ENCODE measurements at places on chromosomes 5 and 9.

DNA sequence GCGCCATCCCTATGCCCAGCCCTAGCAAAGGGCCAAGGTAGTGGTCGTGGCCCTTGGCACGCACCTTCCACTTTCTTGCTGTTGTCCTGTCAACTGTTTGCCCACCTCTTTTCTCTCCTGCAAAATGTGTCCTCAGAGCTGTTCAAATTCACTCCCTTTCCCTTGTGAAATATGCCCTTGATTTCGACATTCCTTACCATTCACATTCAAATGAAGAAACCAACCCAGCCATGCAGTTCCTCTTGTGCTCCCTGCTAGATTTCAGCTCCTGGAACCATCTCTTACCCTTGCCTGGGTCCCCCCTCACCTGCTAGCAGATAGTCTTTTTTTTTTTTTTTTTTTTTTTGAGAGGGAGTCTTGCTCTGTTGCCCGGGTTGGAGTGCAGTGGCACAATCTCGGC lies 19.6 kb upstream of the HRH2 start:
- no peak for DNase-seq

DNA sequence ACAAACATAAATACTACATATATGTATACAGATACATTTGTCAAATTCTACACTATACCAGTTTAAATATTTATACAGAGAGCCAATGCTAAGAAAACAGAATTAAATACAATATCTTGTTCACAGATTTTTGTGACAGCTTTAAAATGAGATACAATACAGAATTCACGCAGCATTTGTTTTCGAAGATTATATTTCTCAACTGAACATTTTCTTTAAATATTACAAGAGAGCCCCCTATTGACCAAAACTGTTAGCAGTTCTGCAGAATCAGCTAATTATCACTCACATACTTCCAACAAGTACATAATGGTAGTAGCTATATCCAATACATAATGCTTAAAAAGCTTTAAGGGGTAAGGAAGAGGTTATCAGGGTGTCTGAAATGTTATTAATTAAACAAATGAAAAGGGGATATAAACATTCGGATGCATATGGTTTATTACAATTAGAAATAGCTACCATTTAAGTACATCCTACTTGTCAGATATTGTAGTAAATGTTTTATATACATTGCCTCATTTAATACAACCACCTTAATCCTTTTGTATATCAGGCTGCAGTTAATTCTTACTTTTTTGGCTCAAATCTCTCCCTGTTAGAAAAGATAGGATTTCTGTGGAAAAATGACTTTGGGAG lies 31.7 kb downstream of the ZDHHC21 start:
- DNase-seq: no peak

DNA sequence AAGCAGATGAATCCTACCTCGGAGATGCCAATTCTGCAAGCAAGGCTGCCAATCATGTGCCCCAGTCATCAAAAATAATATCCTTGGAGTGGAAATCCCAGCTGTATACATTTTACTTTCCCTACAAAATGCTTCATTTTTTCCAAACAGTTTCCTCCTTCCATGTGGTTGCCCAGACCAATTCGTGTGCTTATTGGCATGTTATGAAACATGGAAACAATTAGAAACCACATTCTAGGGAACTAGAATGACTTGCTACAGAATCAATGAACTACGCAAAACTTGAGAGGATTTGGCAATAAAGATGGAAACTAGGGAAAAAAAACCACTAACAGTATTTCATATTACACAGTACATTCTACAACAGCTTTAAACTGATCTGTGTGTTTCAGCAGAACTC lies 584.5 kb upstream of the DMAC1 start:
- DNase-seq: no peak

GRCh38 chr9:137052998-137053943 lies 590 bp downstream of the ENTPD2 start:
- no peak for DNase-seq

- no peak for DNase-seq
Observed at GRCh38 chr9:19127871-19128500, 694 bp upstream of the PLIN2 start.

- DNase-seq: no peak
Observed at GRCh38 chr9:133910855-133911514, 81.1 kb downstream of the VAV2 start.

- no peak for DNase-seq
Observed at GRCh38 chr5:1211701-1212100, 10.3 kb downstream of the SLC6A19 start.

DNA sequence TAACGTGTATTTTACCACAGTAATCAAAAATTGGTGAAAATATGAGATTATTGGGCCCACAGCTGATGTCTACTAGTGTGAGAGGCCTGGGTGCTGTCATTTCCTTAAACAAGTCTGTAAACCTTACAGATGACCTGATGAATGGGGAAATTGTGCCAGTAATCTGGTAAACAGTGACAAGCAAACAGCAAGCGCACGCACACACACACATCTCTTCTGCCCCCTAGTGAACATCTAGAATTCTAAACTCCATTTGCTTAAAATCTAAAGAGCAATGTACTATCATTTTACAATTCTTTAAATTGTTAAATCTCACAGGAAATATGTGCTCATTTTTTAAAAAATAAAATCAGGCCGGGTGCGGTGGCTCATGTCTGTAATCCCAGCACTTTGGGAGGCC lies 7.5 kb upstream of the RAPGEF1 start:
- DNase-seq: no peak

- DNase-seq: no peak
Observed at GRCh38 chr9:78866207-78867132, 569.5 kb downstream of the PSAT1 start.

DNA sequence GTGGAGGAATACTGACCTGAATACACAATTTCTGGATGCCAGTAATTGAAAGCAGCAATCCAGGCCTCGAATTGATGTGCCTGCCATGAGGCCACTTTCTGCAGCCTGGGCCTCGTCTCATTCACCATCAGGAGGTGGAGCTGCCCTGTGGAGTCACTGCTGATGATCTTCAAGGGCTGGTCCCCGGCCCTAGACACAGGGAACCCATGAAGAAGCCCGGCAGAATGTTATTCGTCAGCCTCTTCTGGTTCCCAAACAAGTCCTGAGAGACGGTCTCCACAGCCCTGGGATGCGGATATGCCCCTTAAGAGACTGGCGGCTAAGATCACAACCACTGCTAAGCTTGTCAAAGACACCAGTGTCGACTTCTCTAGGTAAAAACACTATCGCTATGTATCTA lies 4.5 kb downstream of the DPH7 start:
- no peak for DNase-seq

DNA sequence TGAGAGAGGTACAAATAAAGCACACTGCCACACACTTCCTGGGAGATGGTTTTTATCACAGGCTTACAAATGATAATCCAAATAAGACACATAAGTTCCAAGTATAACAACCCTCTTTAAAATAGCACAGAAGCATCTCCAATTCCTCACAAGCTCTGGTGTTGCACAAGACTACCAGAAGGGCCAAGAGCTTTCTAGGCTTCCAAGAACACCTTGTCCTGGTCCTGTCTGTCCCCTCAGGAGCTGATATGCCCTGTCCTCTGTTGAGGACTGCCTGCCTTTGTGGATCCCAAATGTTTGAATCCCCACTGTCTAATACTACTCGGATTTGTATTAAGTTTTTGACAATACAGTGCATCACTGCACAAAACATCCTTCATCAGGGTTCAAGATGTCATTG lies 110.1 kb downstream of the SPOCK1 start:
- no peak for DNase-seq

DNA sequence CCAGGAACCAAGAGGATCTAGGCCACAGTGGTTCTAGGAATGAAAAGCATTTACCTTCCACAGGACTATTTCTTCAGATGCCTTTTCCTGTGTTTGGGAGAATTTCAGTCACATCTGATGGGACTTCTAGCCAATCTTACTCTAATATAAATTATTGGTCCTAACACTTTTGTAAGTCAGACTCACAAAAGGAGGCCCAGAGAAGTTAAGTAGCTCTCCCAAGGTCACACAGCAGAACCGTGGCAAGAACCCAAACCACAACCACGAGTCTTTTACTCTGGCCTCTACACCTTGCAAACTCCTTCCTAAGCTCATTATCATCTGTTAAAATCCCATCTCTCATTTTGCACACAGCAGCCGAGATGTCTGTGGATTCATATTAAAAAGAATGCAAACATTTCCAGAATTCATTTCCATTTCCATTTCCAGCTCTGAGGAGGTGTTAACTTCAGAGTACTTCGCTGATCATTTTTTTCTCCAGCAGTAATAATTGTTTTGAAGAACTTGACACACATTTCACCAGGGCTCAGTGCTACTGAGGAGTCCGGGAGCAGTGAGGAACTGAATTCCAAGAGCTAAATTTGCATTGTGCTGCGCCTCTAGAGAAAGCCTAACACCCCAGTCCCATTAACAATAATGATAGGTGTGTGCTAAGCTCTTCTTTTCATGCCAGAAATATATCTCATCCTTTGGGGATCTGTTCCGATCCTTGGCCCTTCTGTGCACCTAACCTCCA lies 168.1 kb downstream of the SEMA6A start:
- DNase-seq: no peak

- no peak for DNase-seq
Observed at GRCh38 chr9:72353455-72354116, 11.4 kb downstream of the ZFAND5 start.

DNA sequence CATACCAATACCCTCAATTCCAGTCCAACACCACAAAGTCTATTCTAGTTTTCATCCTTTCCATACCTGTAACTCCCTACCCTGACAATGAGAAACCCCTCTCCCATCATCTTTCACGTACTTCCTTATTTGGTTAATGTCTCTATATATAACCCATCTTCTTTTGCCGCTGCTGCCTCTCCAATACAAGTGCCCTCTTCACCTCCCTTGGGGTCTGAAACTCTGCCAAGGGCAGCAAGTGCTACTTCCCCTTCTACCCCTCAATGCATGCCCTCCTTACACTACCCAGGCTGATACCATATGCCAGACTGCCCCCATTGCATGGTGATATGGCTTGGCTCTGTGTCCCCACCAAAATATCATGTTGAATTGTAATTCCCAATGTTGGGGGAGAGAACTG lies 24.4 kb upstream of the SMIM15 start:
- no peak for DNase-seq

GRCh38 chr5:1807451-1808185 lies 6.4 kb downstream of the NDUFS6 start:
- DNase-seq: no peak

DNA sequence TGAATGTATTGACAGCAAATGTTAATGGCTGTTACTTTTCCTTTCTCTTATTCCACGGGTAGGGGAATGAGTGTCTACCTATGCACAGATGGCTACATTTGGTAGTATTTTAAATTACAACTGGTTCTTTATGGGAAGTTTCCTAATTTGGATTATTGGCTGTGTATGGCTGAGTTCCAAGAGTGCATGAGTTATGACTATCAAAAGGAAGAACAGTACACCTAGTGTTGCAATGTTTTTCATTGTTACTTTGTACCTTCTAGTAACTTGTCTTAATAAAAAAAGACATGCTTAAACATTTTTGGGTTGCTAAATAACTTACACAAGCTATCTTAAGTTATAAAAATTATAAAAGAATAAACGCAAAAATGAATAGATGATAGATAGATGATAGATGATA lies 35.8 kb upstream of the MAMDC2 start:
- no peak for DNase-seq

- DNase-seq: no peak
Observed at GRCh38 chr9:126439883-126440653, 113.4 kb downstream of the MVB12B start.

DNA sequence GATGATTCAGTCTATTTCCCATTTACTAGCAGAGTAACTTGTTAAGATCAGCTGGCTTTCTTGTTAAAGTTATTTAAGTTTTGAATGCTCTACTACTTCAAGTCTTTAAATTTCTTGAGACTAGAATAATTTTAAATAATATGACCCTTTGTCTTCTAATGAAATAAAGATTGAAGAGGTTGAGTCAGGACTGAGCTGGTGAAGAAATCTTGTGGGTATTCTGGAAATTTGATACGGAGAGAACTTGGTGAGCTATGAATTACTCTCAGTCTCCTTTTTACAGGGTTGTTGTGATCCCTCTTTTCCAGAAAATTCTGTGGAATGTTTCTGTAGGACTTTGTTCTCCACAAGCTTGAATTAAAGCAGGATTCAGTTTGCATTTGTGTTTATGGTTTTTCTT lies 29.3 kb downstream of the RNF20 start:
- DNase-seq: no peak

GRCh38 chr5:39604491-39604890 lies 179.7 kb upstream of the DAB2 start:
- no peak for DNase-seq

- no peak for DNase-seq
Observed at GRCh38 chr9:111910428-111910827, 13.8 kb downstream of the UGCG start.

GRCh38 chr5:157703736-157704135 lies 27.5 kb upstream of the THG1L start:
- no peak for DNase-seq

DNA sequence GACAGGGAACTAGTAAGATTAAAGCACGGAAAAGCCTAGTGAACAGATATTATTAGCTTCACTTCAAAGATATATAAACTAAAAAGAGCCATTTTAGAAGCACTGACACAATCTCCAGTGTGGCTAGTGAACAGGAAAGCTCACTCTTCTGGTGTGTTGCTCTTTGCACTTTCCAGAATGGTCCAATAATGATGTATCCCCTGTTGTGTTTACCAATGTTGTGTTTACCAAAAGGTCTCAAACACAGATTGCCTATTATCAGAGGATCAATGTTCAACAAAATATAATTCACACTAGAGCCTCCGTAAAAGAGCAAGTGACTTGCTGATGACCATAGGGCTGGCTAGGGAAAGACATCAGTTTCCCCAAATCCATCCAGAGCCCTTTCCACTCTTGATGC lies 11.6 kb downstream of the KLHL3 start:
- no peak for DNase-seq

DNA sequence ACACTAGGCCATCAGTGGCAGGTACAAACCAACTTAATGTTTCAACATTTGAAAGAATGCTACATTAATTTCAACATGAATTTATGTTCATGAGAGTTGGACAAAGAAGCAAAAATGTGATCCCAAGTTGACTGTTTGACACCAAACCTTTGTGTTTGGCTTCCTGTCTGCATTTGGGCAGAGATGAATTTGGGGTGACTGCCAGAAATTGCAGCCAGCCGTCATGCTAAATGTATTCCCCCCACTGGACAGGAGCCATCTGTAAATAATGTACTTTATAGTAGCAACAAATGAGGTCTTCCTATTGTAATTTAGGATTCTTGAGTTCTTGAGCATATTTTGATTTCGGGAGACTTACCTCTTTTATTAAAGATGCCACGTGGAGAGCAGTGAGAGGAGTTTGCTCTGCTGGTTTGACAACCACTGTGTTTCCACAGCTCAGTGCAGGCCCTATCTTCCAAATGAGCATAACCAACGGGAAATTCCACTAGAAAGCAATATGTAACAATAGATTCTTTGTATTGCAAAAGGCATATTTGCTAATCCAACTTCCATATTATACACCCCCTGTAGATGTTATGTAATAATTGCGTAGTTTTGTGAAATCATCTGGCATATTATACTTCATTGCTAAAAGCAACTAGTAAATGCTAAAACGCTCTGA lies 27.6 kb downstream of the ALDH1A1 start:
- DNase-seq: no peak

GRCh38 chr9:121196389-121196788 lies 5.3 kb downstream of the RAB14 start:
- DNase-seq: no peak

Data from activated CD4-positive, alpha-beta T cell treated with anti-CD3 and anti-CD28 coated beads for 1 hour (primary cell).